ENCODE measurements at places on chromosomes 5 and 9.

GRCh38 chr5:73856997-73857396, 231.0 kb downstream of the ARHGEF28 start:
- no peak for DNase-seq

GRCh38 chr9:15693701-15694100, 140.9 kb downstream of the CCDC171 start:
- DNase-seq = no peak

DNA sequence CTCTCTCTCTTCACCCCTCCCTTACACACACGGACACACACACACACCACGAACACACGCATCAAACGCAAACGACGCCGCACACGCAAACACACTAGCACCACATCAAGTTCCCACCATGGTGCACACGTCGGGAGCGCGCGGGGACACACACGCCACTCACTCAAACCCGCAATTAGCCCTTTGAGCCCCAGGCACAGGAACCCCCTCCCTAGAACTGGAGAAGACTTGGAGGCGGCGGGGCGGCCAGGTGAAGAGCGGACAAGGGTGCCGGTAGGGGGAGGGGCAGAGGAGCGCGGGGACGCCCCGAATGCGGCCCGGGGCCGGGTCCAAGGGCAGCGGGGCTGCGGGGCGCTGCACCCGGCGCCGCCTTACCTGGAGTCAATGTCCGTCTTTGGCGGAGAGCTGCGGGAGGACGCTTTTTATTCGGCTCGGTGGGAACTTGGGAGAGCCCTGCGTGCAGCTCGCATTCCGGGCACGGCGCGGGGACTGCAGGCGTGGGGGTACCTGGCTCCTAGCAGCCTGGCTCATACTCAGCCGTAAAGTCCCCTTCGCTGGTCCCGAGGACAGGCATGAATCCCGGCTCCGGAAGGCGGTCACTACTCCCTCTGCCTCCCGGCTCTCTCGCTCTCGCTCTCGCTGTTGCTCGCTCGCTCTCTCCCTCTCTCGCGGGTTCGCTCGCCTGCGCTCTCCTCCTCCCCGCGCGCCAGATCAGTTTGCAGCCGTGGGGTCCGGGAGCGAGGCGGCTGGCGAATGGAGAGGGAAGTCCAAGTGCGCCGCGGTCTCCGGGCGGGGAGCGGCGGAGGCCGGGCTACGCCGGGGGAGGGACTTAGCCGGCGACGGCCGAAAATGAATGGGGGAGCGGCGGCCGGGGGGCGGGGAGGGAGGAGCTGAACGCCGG, at the start of gene BRINP1:
Gene BRINP1 (minus strand): TSS at position 755 of the 901 bp plus-strand sequence. CDS start 56,080 bp downstream, outside the sequence.
- DNase-seq = no peak

- DNase-seq = no peak
Measured at GRCh38 chr5:147504011-147504410, 5.9 kb downstream of the DPYSL3 start.

GRCh38 chr5:31449962-31450361, 81.9 kb downstream of the DROSHA start:
- DNase-seq = no peak

- no peak for DNase-seq
Measured at GRCh38 chr5:60346393-60346792, 353.6 kb downstream of the DEPDC1B start.

Data from stimulated activated CD8-positive, alpha-beta memory T cell treated with anti-CD3 and anti-CD28 coated beads, Interleukin-4, amount 100 ng/mL, for 24 hours (primary cell).